ENCODE measurements at places on chromosomes 12 and 14.
A peak's percentile ranks its signal among the peaks of the same experiment; 100 is the strongest.

DNA sequence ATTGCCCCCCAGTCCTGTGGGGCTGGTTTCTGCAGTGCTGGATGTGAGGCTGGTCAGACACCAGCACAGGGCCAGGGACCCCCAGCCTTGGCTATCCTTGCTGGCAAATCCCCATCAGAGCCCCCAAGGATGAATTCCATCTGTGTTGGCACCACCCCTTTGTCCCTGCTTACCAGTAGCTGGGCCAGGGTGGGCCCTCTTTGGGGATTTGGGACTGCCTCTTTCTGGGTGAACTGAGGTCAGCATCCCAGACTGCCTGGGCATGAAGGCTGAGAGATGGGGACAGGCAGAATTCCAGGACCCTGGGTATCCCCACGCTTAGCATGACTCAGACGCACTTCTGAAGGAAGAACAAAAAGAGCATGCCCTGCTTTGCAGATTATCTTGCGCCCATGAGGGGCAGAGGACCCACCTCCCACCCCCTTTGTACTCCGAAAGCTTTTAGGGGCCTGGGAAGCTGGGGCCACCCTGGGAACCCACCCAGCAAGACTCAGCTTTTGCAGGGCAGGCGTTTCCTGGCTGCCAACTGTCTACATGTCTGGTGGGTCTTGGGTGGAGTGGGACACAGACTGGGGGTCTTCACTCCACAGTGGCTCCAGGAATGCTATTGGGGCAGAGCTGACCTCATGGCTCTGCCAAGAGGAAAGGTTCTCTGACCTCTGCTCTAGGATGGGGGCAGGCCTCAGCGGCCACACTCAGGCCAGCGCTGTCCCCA is 26.8 kb downstream of the RFLNA start:
- DNase-seq = no peak

- no peak for DNase-seq
These were observed 4.8 kb upstream of the SNRNP35 start for GRCh38 chr12:123453165-123453564.

- DNase-seq = no peak
These were observed 48.5 kb upstream of the TSPAN11 start for GRCh38 chr12:30878024-30878423.

GRCh38 chr12:23535441-23535840 is 414.0 kb downstream of the SOX5 start:
- no peak for DNase-seq

GRCh38 chr12:30138483-30138882 is 354.7 kb upstream of the TMTC1 start:
- no peak for DNase-seq

DNA sequence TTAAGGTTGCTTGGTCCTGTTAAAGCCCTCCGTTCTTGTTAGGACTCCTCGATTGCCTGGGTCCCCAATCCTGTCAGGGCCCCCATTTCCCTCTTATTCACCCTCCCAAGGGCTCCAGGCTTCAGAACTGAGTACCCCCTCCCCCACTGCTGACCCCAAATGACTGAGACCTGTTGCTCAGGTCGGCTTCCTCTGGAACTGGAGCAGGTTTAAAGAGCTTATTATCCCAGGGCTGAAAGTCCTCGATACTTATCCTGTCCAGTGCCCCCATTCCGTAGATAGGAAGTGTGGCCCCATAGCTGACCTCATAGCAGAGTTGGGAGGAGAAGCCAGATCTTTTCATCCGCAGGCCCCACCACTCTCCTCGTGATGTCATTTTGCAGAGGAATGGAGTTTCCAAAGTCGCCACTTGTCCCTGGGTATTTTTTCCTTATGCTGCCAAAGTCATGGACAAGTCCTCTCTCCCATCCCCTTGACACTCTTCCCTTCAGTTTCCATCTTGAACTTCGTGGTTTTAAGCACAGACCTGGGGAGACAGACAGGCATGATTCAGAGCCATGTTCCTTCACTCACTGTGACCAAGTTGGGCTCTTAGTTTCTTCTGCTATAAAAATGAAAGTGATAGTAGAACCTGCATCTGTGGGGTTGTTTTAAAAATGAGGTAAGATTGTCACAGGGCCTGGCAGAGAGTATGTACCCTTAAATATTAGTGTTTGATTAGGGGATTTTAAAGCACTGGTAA is 1.2 kb downstream of the USP30 start:
- DNase-seq = peak; percentile 7

DNA sequence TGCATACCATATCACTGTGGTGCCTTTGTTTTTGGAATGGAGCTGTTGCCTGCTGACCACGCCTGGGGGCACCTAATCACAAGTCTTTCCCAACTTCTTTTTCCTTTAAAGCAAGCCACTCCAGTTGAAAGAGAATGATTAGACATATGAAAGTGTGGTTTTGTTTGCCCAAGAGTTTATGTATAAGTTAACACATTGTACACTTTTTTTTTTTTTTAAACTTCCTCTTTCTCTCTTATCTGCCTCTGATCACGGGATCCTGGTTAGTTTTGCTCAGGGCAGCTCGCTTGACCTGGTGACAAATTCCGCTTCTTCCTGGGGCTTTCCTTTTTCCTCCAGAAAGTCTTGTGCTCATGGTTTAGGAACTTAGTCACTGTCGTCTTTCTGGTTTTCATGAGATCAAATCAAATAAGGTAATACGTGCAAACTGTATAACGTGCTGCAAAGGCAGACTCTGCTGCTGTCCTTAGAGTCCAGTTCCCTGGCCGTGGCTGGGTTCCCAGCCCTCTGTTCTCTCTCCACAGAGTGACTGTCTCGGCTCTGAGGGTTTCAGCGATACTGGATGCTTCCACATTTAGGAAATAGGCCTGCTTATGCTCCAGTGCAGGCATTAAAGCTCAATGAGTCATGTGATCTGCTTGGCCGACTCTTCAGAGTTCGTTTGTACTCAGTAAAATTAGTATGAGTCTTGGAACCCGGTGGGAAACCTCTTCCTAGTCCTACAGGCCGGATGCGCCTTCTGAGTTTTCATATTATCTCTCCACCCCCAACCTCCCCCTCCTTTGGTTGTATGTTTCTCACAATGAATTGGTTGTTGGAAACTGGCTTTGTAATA is 15.2 kb downstream of the RASSF3 start:
- DNase-seq = no peak

- no peak for DNase-seq
These were observed 1506.9 kb upstream of the TMEM132C start for GRCh38 chr12:126760092-126760491.

DNA sequence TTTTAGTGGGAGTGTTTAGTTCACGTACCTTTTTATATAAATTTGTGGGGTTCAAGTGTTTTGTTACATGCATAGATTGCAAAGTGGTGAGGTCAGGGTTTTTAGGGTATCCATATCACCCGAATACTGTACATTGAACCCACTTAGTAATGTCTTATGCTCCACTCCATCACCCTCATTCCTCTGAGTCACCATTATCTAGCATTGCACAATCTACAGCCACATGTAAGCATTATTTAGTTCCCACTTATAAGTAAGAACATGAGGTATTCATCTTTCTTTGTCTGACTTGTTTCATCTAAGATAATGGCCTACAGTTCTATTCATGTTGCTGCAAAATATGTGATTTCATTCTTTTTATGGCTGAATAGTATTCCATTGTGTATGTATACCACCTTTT is 583.7 kb upstream of the LRFN5 start:
- no peak for DNase-seq

DNA sequence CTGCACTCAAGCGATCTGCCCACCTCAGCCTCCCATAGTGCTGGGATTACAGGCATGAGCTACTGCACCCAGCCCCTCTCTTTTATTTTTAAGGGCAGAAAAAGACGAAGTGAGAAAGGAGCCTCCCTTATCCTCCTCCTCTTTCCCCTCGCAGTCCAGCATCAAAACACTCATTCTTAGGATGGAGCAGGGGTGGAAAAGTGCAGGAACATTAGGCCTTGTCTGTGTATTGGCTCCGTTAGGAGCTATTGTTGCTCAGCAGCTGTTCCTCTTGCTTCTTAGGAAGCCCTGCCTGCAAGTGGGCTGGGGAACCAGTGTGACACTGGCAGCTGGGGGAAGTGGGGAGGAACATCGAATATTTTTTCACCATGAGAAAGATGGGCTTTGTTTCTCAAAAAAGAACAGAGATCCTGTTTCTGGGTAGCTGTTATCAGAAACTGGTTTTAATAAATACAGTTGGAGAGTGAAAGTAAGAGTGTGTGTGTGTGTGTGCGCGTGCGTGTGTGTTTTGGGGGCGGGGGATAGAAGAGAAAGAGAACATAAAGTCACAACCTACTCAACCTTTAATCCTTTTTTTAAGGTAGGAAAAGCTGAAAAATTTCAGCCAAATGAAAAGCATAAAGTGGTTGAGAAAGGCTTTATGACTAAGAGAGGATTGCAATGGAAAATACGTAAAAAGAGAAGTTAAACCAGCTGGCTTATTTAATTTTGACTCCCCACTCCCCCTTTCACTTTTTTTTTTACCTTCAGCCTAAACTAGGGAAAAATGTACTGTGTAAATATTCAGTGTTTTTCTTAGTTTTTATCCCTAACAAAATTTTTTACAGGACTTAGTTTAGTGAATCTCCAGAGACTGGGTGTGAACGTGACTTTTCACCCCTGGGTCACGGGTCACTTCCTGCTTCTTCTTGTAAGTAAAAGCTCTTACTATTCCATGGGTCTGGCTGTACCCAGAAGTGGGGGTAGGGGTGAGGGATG is 197.2 kb upstream of the PLEKHG7 start:
- DNase-seq = peak; percentile 69

GRCh38 chr14:69767369-69767999 is 542 bp downstream of the SRSF5 start:
- DNase-seq = peak; percentile 92

DNA sequence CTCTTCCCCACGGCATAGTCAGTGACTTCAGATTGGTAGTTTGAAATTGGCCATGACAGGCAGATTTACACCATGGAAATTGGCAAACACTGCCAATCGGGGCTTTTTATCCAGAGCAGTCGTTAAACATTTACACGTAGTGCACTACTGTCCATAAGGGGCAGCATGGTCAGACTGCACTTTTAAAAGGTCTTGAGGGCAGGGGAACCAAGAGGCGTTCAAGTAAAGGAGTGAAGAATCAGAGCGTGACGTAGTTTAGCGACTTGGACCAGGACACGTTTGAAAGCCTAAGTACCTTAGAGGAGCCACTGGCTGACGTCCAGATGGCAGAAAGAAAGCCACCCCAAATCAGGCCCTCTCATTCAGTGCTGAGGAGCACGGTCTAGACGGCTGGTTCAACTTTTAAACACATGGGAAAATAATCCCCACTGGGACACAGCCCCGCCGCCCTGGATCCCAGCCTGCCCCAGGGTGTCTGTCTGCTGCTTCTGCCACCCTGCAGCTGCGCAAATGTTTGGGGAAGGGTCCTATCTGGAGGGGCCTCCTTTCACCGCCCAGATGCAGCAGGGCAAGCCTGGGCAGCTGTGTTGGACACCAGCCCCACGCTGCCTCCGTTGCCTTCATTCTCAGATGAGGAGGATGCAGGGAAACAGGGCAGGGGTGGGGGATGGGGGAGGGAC is 52.5 kb upstream of the PPP2R5C start:
- DNase-seq = no peak

All from stimulated activated CD4-positive, alpha-beta T cell treated with anti-CD3 and anti-CD28 coated beads, Interleukin-4, amount 100 ng/mL, for 1 hour (primary cell).